ENCODE measurements at places on chromosomes 5 and 9.

DNA sequence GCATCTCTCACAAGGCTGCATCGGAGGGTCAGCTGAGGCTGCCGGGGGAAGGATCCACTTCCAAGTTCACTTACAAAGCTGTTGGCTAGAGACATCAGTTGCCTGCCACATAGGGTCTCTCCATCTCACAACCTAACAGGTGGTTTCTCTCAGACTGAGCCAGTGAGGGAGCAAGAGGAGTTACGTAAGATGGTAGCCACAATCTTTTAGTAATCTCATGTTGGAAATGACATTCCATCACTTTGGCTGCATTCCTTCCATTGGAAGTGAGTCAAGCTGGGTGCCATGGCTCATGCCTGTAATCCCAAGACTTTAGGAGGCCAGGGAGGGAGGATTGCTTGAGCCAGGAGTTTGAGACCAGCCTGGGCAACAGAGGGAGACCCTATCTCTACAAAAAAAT, 7.4 kb upstream of the GRK6 start:
- DNase-seq: peak; percentile 24

DNA sequence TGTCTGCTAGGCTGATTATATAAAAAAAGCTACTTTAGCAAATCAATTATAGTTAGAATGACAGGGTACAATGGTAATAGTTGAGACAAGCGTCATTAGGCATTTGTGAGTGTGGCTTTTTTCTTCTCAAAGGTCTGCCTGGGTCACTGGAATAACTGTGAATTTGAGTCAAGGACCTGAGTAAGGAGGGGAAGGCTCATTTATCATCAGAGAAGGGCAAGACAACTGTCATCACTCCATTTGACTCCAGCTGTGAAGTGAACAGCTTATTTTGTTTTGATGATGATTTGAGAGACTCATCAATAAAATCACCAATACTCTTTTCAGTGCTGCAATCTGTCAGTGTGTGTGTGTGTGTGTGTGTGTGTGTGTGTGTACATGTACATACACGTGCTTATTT, 118.6 kb downstream of the MAT2B start:
- DNase-seq: no peak

- DNase-seq: no peak
Observed at GRCh38 chr5:163269624-163270023, 167.8 kb upstream of the CCNG1 start.

DNA sequence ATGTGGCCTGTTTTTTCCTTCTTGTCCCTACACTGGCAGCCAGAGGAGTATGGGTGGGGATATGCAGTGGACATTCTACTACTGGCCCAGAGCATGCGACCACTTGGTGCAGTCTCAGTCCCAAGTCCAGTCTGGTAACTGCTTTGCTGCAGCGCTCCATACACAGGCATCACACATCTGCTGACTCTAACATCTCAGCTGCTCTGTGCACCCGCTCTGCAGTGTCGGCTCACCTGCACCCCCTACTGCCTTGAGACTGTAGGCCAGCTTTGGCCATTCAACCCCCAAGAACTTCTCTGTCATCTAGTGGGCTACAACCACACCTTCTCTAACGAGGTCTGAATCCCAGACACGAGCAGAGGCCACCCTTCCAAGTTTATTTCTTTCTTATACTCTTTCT, 46.4 kb upstream of the SLCO6A1 start:
- DNase-seq: no peak

GRCh38 chr9:88174324-88174723, 36.0 kb upstream of the SPATA31C2 start:
- no peak for DNase-seq

- DNase-seq: no peak
Observed at GRCh38 chr9:137459601-137460362, 648 bp upstream of the NSMF start.

DNA sequence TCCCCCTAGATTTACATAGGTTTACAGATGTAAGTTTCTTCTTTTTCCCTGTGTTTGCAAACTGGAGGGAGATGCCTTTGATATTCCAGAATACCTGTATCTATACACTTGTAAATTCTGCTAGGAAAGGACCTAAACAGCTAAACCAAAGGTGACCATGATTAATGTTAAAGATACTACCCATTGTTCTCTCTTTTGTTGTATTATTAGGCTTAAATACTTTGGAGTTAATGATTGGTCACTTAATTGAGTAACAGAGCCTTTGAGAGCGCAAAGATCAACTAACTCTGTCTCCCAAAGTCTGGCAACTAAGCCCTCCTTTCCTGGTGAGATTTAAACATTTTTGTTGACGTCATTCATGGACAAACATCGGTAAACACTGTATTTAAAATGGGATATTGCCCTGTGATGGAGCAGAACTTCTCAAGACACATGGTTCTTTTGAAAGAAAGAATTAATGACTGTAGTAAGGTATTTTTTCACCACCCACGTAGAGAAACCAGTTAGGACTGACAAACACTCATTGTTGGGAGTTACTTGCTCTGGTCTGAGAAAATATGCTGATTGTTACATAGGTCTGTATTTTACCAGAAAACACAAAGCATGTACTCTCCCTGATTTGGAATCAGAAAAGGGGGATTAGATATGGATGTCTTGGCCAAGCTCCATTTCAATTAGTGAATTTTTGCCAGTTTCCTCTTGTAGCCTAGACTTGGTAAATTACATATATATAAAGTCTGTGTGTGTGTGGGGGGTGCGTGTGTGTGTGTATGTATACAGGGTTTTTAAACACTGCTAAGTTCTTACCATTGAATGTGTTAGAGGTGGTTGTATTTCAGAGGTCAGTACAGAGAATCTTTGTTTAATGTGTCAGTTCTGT, 4.6 kb downstream of the VCAN start:
- DNase-seq: no peak

All from AG08395 (cell line).